ENCODE measurements at places on chromosomes 1 and 21.

GRCh38 chr21:20647607-20648006 is 350.6 kb upstream of the NCAM2 start:
- no peak for DNase-seq

- no peak for DNase-seq
These were observed 9.2 kb downstream of the SLC2A1 start for GRCh38 chr1:42949312-42950115.

DNA sequence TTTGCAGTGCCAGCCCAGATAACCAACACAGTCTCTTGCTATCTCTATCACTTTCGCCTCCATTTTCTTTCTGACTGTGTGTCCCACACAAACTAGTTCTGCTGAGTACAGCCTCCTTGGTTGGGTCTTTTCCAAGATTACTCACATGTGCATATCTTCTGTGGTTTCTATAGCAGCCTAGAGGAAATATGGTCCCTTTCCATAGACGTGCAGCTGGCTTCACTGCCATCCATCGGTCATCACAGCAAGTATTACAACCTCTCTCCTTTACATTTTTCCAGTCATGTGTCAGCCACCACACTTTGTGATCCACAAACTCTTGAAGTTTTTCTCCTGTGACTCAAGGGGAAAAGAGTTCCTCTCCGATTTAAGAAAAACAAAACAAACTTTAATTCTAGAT is 893.4 kb upstream of the ADGRL4 start:
- no peak for DNase-seq

GRCh38 chr1:75079538-75080290 is 54.5 kb upstream of the LHX8 start:
- DNase-seq = no peak
